COR-L47 (cell line): ENCODE measurements at places on chromosomes 12 and 14.

DNA sequence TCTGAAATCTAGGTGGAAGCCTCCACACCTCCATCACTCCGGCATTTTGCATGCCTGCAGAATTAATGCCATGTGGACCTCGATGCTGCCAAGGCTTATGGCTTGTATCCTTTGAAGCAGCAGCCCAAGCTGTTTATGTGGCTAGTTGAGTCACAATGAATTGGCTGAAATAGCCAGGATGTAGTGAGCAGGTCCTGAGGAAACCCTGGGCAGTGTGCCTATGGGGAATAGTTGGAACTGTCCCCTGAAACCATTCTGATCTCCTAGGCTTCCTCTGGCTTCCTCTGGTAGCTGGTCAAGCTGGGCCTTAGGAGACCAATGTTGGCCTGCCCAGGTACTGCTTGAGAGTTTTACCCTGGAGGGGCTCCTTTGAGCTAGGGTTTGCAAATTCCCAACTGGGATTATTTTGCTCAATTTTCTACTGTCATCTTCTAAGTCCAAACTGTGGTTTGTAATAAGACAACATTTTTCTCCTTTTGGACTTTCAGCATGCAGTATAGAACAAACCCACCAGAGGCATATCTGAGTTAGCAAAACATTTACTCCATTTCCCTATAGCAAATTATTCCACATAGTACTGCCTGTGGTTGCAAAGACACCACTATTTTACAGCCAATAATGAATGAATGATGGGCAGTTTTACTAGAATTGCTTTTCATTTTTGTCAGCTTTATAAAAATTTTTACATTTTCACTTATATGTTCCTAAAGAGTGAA lies 85.1 kb upstream of the AMIGO2 start:
- no peak for DNase-seq

DNA sequence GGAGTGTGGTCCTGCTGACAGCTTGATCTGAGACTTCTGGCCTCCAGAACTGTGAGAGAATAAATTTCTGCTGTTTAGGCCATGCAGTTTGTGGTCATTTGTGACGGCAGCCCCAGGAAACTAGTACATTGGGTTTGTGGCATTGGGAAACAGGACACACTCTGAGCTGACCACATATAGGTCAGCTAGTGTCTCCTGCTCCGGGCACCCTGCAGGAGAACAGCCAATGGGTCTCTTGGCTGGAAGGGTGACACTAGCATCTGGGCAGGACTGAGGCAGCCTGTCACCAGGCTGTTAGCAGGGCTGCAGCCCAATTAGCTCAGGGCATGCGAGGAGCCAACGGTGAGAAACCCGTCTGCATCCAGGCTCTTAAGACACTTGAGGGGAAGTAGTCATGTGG lies 83.2 kb downstream of the PITPNM2 start:
- no peak for DNase-seq

- peak; percentile 16 for DNase-seq
Measured at GRCh38 chr12:104490850-104491249, 34.1 kb downstream of the CHST11 start.

- no peak for DNase-seq
Measured at GRCh38 chr12:63965936-63966605, 121.6 kb downstream of the SRGAP1 start.

DNA sequence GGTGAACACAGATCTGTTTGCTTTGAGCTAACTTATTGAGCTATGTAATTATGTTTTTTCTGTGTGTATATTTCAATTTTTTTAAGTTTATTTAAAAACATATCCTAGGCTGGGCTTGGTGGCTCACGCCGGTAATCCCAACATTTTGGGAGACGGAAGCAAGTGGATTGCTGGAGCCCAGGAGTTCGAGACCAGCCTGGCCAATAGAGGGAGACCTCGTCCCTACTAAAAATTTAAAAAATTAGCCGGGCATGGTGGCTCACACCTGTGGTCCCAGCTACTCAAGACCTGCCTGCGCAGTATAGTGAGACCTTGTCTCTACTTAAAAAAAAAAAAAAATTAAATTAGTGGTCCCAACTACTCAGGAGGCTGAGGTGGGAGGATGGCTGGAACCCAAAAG lies 16.2 kb upstream of the RNASE1 start:
- DNase-seq, result no peak

GRCh38 chr12:29220632-29221336 lies 71.7 kb downstream of the FAR2 start:
- no peak for DNase-seq

DNA sequence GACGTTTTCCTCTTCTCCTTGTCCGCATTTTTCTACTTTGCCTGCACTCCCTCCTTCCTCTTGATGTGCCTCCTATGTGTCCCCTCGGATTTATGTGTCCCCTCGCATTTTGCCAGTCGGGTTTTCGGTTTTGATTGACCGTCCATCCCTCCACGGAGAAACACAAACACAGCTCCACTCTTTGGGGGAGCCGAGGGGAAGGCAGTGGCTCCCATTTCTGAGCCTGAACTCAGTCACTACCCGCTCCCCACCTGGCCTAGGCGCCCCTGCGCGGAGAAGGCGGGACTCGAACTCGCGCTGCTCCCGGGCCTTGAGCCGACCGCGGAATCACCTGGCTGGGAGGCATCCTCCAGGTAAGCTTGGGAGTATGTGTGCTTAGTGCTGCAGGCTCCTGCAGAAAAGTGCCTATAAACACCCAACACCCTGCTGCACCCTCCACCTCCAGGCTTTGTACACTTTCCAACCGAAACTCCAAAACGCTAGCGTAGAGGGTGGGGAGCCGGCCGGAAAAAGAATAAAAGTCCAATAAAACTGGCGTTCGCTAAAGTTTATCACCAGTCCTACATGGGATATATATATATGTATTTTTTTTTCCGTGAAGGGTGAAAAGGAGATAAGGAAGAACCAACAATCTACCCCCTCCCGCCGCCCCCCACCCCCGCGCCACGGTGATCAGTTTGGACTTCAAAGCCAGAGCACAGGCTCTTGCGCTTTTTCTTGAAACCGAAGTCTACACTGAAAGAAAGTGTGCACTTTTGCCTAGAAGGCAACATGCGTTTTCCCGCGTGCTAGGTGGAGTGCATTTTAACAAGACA lies 3.3 kb upstream of the CCND2 start:
- DNase-seq, result no peak

DNA sequence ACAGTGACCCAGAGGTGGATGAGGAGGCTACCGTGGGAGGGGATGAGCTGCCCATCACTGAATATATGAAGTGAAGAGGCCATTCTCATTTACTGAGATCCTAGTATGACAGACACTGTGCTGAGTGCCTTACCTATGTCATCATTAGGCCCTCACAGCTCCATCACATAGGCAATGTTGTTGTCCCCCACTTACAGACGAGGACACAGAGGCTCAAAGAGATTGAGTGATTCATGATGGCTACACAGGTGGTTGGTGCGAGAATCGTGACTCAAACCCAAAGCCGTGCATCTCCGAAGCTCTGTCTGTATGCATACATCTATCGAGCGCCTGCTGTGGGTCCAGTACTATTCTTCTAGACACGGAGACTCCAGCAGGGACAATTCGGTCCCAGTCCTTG lies 5.9 kb upstream of the CCDC197 start:
- DNase-seq, result no peak

- DNase-seq, result no peak
Measured at GRCh38 chr12:98504368-98504617, 11.1 kb upstream of the TMPO start.

DNA sequence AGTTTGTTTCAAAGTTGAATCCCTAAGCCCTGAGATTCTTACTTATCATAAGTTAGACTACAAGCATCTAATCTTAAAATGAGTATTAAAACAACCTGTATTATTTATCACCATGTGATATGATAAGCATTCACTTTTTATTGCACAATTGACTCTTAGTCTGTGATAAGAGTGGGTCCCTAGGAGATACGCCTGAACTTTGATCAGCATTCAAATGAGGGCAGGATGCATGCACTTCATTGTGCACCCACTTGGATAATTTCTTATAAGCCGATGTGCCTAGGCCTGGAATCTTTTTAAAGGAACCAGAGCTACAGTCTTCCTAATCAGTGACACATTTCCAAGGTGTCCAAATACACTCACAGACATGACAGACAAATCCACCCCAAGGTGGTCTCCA lies 31.4 kb upstream of the SPTLC2 start:
- DNase-seq, result no peak

DNA sequence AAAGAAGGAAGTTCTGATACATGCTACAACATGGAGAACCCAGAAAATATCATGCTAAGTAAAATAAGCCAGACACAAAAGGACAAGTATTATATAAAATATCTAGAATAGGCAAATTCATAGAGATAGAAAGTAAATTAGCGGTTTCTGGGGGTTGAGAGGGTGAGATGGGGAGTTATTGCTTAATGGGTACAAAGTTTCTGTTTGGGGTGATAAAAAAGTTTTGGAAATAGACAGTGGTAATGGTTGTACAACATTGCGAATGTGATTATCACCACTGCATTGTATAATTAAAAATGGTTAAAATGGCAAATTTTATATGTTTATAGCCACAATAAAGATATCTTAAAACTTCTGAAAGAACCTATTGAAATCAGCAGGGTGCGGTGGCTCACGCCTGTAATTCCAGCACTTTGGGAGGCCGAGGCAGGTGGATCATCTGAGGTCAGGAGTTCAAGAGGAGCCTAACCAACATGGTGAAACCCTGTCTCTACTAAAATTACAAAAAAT lies 15.0 kb downstream of the ZBTB25 start:
- no peak for DNase-seq

DNA sequence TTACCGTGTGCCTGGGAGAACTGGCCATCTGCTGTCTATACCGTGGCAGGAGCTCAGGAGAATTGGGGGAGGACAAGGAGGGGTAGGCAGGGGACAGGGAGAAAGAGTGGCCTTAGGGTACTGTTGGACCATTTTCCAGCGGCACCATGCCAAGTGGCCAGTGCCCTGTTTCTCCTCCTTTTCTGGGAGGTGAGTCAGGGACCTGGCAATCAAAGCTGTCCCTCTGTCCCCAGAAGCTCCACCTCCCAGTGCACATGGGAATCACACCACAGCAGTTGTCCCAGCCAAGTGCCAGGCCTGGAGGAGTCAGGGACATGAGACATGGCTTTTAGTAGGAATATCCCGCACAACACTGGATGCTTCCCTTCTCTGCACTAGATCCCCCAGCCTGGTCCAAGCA lies 118.0 kb downstream of the GCH1 start:
- DNase-seq, result no peak

- DNase-seq, result no peak
Measured at GRCh38 chr14:55979781-55980180, 138.4 kb upstream of the PELI2 start.

- DNase-seq, result no peak
Measured at GRCh38 chr14:63392236-63392635, 73.5 kb upstream of the GPHB5 start.
